ENCODE measurements at places on chromosomes 1 and 21.

GRCh38 chr1:31843506-31843905 lies 27.7 kb upstream of the SPOCD1 start:
- no peak for DNase-seq

GRCh38 chr1:198764748-198765147 lies 125.9 kb downstream of the PTPRC start:
- DNase-seq = no peak

DNA sequence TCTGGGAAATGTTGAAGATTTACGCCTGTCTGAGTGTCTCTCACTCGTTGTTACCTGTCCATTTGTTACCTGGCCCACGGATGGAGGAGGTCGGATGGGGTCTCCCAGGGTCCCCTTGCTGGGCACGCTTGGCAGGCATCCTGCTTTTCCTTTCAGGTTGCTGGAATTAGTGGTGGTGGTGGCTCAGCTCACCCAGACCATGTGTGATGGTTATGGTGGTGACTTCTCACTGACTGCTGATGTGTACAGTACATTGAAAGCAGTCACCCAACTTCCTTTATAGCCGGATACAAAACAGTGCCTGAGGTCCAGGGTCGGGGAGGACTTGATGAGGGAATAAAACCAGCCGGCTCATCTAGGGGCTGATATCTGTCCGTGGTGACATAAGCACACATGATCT lies 19.5 kb downstream of the MAPKAPK2 start:
- DNase-seq = no peak

- DNase-seq = no peak
These were observed 38.5 kb downstream of the TESK2 start for GRCh38 chr1:45452503-45452902.

DNA sequence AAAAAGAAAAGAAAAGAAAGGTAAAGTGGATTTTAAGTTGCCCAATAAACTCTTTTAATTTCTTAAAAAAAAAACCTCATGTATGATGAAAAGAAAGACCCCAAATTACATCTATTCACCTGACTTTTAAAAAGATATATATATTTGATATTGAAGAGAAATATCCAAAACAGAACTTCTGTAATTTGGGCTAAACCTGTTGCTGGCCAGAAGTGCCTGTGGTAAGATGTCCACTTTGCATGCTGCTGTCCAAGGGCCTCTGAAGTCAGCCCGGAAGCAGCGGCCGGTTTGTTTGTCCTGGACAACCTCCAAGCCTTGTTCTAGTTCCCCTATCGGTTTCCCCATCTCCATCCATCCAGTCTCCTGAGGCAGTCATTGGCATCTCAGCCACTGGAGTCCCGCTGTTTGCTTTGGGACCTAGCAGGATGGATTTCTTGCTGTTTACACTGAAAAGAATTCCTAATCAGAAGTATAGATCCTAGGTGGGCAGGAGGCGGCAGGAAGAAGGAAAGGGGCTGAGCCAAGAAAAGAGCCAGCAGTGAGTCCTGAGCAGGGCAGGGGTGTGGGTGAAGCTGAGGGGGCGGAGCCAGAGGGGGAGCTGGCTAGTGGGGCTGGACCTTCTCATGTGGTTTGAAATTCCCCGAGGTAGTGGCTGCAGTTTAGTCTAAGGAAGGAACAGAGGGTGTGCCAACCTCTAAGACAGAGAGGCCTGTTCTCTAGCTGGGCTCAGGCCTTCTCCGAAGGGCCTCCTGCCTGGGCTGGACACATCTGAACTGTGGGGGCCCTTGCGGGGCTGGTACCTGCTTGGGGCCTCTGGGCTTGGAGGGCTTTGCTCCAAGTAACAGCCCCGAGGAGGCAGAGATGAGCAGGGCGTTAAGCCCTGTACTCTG lies 3.3 kb downstream of the NCMAP start:
- no peak for DNase-seq

DNA sequence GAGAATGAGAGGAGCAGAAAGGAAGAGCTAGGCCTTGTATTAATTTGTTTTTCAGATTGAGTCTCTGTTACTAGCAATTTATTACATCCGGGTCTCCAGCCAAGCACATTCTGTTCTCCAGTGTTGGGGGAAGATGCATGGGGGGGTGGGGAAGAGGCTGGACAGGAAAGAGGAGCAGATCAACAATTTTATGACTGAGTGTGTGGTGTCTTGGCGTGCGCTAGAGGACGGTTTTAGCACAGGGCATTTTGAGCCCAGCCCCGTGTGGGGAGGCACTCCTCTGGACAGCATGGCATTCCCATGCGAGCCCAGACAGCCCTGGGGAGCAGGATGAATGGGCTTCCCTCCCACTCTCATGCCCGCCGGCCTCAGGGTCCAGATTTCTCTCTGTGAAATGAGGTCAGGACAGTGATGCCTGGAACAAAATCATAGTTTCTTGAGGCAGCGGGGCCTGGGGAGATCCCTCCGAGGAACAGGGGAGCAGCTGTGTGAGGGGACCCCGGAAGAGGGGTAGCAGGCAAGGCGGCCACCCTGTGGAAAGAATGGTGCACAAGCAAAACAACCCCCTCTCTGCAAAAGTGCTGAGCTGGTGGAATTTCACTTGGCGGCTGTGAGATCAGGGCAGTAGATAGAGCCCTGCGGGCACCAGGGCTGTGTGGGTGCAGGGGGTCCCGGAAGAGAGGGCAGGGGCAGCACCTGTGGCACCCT lies 16.3 kb downstream of the SOX13 start:
- DNase-seq = peak; percentile 54

- no peak for DNase-seq
These were observed 11.4 kb upstream of the CFAP126 start for GRCh38 chr1:161379071-161379470.

Data from right forelimb (tissue), 1 donor.